ENCODE measurements at places on chromosomes 6 and 20. TPM values are rescaled to one million over a fixed set of nuclear protein-coding genes. Genes with fewer than 3 reads are reported as not detected.
A peak's percentile ranks its signal among the peaks of the same experiment; 100 is the strongest.

The PNLDC1 gene
- total RNA-seq: 4.2 TPM

The BPIFB1 gene
- not detected for total RNA-seq

The SYCP2 gene
- total RNA-seq: 11.7 TPM

The GLP1R gene
- 0.44 TPM for total RNA-seq

The CRNKL1 gene
- 26.9 TPM for total RNA-seq

The FOXF2 gene
- 7.1 TPM for total RNA-seq

The FAM184A gene
- total RNA-seq: 34.1 TPM

The EFCAB8 gene
- total RNA-seq: not detected

The BMP6 gene
- total RNA-seq: 4.8 TPM

The STMN3 gene
- total RNA-seq: 353 TPM

- DNase-seq: no peak
Observed at GRCh38 chr6:162108041-162108440, 619.5 kb downstream of the PRKN start.

- peak; percentile 44 for DNase-seq
Observed at GRCh38 chr6:70956451-70957283, at the start of gene B3GAT2. Gene B3GAT2, minus strand, starts transcription at chr6:70957060. Its CDS starts 631 bp downstream, at chr6:70956429.

DNA sequence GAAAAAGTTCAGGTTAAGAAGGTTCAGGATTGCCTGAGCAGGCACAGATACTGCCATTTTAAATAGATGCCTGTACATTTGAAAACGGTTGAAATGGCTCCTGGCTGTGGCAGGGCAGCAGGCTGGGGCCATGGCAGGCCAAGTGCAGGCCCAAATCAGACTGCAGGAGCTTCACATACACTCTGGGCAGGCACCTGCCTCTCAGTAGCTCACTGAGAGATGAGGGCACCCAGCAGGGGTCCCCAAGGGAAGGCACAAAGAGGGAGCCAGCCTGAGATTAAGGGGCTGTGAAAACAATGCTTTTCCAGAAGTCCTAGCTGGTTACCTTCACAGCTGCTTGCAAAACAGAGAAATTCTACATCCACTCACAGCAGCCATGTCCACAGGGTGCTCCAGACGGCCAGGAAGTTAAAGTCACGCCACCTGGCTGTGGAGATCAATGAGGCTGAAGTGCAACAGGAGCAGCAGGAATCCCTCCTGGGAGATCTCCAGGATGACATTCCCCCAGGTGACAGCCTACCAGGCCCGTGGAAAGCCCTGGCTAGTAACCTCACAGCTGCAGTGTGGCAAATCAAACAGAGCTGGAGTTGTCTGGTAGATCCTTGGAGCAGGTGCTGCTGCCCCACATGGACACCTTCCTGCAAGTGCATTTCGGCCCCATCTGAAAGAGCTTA, 6.2 kb upstream of the RAET1E start:
- DNase-seq: no peak

- no peak for DNase-seq
Observed at GRCh38 chr20:30286157-30286556, 971.3 kb upstream of the DEFB115 start.

GRCh38 chr6:53718597-53719460, 53.3 kb upstream of the KLHL31 start:
- DNase-seq: no peak

DNA sequence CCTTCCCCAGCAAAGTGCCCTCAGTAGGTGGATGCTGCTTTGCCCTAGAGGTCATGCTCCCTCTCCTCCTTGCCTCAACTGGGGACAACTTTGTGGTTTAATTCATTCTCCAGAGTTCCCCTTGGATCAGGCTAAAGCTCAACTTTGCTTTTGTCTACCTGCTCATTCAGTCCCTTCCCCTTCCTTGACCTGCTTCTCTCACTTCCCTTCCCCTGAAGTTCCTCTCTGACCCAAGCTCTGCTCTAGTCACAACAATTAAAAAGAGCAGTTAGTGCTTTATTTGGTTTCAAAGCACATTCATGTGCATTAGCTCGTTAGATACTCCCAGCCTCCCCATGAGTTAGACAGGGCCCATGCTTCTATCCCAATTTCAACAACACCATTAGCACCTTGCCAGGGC, 71.3 kb downstream of the DZANK1 start:
- DNase-seq: no peak

DNA sequence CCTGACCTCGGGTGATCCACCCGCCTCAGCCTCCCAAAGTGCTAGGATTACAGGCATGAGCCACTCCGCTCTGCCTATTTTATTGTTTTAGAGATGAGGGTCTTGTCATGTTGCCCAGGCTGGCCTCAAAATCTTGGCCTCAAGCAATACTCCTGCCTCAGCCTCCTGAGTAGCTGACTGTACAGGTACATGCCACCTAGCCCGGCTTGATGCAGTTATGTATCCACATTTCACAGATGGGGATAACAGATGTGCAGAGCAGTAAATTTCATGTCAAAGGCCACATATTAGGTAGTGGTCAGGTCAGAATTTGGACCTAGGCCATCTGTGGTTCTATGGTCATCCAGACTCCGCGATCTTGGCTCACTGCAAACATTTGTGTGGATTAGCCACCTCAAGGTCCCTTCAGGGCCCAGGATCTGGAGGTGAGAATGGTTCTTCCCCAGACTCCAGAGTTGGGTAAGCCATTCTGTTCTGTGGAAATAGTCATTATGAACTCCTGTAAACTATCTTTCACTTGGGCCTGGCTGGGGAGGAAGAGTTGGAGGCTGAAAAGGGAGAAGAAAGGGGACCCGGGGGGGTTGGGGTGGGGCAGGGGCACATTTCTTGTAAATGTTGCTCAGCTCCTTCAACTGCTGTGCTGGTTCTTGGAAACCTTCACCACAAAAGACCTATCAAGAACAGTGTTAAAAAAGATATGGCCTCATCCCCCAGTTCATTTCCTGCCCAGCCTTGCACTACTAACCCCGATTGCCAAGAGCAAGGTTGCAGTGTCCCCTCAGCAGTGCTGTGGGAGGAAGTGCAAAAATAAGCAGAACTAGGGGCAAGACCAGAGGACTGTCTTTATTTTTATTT, 13.0 kb downstream of the PIM1 start:
- DNase-seq: no peak

DNA sequence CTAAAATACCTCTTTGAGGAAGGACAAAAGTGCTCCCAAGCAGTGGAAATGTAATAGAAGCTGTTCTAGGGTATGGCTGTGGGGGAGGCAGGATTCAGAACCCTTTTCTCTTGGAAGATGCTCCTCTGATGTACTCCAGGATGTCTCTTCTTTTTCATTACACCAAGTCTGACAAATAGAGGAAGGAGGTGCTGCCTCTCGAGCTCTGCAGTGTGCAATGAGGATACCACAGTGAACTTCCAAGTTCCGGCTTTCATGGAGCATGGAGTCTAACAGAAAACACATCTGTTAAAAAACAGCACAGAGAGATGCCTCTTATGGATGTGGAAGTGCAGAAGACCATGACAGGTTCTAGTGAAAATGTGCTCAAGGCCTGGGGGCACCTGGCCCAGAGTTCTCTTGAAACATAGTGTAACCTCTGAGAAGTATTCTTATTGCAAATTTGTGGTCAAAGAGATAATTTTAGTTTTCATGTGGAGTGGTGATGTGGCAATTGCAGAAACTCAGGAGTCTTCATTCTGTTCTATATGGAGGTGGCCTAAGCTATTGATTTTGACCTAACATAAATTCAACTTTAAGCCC, 362.0 kb upstream of the CITED2 start:
- no peak for DNase-seq

GRCh38 chr20:53938739-53939138, 131.7 kb downstream of the BCAS1 start:
- no peak for DNase-seq

DNA sequence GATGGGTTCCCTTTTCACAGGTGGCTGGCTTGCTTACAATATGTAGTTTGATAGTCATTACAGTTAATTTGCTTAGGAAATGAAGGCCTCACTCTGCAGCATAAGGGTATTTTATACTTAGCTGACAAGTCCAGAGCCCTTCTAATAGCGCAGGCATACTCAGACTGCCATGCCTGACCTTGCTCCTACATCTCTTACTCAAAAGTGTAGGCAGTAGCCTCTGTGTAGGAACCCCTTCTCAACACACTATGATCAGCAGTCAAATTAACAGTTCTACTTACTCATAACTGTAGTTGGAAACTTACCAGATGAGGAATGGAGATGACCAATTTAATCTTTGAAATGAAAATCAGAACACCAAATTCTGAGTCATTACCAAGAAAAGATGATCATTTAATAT, 373.5 kb downstream of the TBC1D32 start:
- DNase-seq: no peak

DNA sequence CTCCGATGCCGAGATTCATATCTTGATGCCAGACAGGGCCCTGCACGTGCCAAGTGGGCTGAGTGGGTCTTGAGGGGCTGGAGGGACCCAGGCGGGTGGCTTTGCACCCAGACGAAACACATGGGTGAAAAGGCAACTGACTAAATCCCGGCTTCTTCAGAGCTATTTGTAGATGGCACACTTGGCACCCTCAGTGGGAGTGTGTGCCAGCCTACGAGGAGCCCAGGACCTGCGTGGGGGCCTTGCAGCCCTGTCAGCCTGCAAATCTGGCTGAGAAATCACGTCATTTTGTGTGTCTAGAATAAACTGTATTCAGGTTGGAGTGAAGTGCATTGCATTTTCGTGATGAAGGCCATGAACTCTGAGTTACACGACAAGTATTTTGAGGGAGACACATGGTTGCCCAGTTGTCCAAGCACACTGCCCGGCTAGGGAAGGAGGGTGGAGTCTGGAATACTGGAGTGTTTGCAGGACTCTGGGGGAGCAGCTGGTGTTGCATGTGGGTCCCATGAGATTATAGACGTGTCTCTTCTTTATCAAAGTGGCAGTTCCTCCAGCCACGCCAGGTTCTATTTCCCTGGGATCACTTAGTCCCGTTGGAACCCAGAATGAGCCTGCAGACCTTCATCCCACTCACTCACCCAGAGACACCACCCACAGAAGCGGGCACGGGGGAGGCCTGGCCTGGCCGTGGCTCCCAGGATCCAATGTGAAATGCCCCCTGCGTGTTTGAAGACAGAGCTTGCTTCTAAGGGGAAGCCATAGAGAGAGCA, 60.2 kb downstream of the DLL1 start:
- DNase-seq: no peak

GRCh38 chr6:35181933-35182612, 31.7 kb upstream of the SCUBE3 start:
- no peak for DNase-seq

DNA sequence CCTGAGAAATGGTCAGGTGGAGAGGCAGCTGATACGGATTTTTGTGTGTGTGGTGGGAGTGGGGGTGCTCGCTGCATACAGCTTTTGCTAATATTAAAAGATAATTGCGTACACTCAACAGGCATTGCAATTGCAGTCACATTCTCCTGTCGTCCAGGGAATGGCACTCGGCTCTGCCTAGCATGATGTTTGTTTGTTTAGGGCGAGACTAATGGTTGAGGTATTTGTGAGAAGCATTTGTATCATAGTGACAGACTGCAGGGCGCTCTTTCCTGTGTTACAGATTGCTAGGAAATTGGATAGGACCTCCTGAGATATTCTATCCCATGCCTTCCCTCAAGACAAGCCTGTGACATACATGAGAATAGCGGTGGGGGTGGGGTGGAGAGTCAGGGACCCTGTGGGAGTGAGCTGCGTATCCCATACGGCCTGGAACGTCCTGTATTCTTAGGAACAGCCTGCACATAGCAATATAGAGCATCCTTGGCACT, 207.4 kb downstream of the SOX4 start:
- no peak for DNase-seq

DNA sequence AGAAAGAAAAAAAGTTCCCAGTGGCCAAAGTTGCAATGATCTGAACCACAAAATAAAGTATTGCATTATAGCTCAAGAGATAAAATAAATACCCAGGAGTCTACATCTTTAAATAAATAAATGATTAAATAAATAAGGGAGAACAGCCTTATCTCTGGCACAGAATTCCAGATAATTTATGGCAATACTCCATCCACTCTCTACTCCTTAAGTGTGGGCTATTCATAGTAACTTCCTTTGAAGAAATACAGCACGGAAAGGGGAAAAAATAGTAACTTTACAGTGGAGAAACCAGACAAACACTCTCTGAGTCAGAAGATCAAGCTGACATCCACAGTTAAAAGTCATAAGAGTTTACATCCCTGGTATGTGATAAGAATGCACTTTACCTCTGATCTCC, 11.6 kb downstream of the AURKA start:
- DNase-seq: no peak

GRCh38 chr6:39669207-39669972, 55.8 kb downstream of the KIF6 start:
- DNase-seq: no peak

GRCh38 chr6:16778521-16778920, 17.3 kb upstream of the ATXN1 start:
- no peak for DNase-seq
